ENCODE measurements at places on chromosomes 7 and 10.

- no peak for DNase-seq
Observed at GRCh38 chr7:107453388-107453787, 16.5 kb upstream of the GPR22 start.

GRCh38 chr7:119545118-119545517 lies 727.9 kb upstream of the KCND2 start:
- DNase-seq = no peak

- no peak for DNase-seq
Observed at GRCh38 chr10:103278537-103278823, 1.5 kb downstream of the INA start.

DNA sequence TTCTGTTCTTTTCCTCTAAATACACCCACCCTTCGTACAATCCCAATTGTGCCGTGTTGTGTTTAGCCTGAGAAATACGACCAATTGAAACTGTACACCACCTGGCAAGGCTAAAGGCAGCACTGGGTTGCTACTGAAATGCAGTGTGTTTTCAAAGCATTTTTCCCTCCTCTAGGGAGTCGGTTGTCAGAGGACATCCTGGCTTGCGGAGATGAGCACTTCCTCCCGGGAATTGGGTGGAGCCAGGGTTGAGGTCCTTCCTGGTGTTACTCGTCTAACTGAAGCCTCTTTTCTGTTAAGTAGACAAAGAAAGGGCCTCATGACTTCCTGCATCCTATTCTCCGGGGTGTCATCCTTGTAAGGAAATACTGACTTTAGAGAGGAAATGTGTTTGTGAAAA lies 133.5 kb downstream of the MTPAP start:
- DNase-seq = no peak

GRCh38 chr10:7794251-7795026 lies 6.5 kb downstream of the ATP5F1C start:
- no peak for DNase-seq

DNA sequence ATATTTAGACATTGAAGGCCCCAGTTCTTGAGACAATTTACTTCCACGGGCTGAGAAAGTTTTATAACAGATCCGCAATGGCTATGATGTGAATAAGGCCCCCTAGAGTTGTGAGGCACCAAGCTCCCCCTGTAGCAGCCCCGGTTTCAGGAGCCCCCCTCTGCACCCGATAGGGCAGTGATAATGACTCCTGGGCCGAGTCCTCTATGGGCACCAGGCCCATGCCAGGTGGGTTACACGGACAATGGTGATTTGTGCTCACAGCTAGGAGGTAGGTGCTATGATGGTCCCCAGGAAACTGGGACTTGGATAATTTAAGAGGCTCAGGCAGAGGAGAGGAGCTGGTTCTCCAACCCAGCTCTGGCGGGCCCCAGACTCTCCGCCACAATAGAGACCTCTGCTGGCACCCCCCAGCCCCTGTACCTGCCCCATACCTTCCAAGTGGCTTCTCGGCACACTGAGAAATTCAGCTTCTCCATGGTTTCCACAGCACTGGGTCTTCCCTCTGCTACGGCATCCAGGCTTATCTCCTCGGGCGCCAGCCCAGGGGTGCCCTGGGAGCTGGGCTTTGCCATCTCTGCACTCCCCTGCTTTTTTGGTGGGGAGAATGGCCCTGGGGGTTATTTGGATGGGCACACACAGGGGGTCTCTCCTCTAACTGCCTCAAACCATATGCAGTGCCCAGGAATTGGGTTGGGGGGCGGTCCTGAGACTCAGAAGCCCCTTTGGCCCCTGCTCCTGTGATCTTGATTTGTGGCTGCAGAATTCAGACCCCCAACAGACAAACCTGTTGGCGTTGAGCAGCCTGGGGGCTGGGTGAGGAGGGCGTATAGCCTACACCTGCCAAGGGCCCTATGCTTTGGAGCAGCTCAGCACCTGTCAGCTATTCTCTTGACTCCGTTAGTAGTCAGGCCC lies 12.2 kb upstream of the KCP start:
- DNase-seq = no peak

DNA sequence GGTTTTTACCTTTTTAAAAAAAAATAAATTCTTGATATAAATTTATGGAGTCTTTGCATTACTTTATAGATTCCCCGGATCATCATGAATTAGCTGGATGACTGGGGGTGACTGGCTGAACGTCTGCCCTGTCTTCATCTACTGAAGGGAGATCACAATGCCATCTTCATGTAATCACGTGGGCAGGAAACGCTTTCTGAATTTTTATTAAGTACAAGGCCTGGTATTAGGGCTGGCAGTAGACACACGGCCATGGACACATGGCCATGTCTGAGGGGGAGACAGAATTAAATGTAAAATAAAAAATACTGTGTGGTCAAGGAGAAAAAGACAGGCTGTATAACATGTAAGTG lies 111.2 kb downstream of the VIPR2 start:
- no peak for DNase-seq

- no peak for DNase-seq
Observed at GRCh38 chr10:71237843-71238623, 25.7 kb downstream of the UNC5B start.

- DNase-seq = no peak
Observed at GRCh38 chr10:18875477-18875876, 173.1 kb upstream of the MALRD1 start.

- DNase-seq = no peak
Observed at GRCh38 chr10:33056828-33057596, 99.0 kb upstream of the ITGB1 start.

GRCh38 chr7:90946730-90947501 lies 317.3 kb upstream of the FZD1 start:
- DNase-seq = no peak

DNA sequence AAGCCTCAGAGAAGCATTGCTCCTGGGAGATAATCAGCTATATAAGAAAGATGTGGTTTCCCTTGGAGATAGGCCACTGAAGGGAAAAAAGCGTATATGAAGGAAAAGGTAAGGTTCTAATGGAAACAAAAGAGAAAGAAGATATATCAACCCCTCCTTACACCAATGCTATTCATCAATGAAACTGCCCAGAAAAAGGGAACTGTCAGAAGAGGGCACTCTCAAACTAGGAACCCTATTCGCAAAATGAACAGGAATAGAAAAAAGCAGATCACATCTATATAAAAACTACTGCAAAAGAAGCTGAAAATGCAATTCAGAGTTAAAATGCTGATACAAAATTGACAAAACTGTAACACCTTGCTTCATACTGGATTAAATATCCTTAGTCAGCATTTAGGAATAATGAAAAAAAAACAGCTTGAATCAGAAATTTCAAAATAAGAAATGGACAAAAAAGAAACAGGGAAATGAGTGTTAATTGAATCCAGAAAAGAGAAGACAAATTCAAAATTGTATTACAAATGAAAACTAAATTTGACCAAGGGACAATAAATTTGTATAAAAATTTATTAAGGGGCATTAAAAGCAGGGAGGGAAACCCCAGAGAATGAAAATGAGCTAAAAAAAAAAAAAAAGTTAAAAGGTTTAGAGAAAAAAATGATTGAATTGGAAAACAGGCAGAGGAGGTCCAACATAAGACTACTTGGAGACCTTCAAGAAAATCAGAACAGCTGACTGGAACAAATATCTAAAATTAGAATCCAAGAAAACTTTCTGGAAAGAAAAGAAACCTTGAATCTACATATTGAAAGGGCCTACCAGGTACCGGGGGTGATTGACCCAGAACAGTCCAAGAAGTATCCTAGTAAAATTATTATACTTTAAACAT lies 17.9 kb downstream of the NHLRC2 start:
- no peak for DNase-seq

GRCh38 chr10:98538472-98538871 lies 91.7 kb upstream of the HPS1 start:
- DNase-seq = no peak

- DNase-seq = no peak
Observed at GRCh38 chr7:16693601-16694318, 47.8 kb downstream of the BZW2 start.

DNA sequence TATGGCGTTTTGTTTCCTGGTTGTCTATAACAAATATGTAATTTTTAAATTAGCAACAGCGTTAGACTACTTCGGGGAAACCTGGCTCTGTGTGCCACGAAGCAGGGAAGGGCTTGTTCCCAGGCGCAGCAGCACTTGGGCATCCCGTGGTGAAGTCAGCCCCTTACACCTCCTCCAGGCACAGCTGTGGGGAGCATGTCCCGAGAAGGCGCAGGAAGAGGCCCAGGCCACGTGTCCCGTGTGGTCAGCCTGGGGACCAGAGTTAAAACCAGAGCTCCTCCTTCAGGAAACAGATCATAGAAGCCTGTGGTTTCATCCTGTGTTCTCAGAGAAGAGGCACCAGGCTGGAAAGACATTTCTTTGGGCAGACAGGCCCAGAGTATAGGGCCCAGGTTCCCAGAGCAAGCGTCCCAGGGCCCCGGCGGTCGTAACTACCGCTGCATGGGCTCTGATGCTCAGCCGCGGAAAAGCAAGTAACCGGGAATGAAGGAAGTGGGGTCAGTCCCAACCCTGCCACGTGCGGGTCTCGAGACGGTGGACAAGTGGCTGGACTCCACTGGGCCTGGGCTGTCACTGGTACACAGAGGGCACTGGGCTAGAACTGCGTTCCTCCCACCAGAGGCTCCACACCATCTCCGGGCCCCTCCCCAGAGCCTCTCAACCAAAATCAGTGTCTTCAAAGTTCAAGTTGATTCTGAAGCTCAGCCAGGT lies 7.1 kb downstream of the NUDT1 start:
- DNase-seq = no peak

DNA sequence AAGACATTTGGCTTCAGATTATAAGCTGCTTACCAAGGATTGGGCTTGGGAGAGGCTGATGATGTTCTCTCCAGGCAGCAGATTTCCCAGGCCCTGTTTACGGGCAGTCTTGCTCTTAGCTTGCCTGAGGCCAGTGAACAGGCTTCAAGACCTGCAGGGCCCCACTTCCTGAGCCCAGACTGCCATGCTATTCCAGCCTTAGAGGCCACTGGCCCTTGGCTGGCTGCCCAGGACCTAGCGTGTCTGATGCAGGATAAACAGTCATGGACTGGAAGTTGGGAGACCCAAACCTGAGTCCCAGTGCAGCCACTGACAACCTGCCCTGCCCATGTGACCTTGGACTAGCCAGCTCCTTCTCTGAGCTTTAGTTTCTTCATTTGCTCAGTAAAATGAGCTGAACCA lies 2.9 kb downstream of the PRXL2A start:
- no peak for DNase-seq

DNA sequence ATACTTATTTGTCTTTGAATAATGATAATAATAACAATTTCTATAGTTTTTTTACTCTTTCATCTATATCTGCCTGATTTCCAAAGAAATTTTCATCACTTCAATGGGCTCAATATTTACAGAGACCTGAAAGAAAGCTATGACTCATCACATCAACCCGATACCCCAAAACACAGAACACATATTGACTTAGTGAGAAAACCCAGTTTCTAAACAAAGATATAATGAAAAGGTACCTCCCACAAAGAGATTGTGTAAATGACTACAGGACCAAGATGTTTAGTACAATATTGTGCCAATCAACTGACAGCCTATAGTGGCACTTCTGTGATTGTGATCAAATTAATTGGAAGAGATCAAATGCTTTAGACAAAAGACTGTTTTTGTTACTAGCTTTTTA lies 133.9 kb downstream of the PCDH15 start:
- no peak for DNase-seq

DNA sequence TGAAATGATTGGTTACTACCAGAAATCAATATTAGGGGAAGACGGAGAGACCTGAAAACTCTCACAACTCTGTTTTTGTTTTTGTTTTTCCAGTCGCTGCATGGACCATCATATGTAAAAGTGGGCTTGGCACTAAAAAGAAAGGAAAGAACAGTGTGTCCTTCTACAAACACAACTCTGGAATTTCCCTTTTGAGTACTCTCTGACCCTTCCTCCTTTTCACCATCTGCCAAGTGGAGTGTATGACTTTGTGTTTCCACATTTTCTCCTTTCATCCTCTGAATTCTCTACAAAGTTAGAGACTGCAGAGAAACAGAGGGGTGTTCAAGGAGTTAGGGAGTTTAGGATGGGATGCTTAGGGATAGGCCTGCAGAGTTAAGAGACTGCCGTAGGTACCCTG lies 92.0 kb downstream of the MDFIC start:
- no peak for DNase-seq

- DNase-seq = no peak
Observed at GRCh38 chr10:28948046-28948445, 270.7 kb downstream of the BAMBI start.

- DNase-seq = no peak
Observed at GRCh38 chr10:92946491-92946890, 98.2 kb downstream of the EXOC6 start.

DNA sequence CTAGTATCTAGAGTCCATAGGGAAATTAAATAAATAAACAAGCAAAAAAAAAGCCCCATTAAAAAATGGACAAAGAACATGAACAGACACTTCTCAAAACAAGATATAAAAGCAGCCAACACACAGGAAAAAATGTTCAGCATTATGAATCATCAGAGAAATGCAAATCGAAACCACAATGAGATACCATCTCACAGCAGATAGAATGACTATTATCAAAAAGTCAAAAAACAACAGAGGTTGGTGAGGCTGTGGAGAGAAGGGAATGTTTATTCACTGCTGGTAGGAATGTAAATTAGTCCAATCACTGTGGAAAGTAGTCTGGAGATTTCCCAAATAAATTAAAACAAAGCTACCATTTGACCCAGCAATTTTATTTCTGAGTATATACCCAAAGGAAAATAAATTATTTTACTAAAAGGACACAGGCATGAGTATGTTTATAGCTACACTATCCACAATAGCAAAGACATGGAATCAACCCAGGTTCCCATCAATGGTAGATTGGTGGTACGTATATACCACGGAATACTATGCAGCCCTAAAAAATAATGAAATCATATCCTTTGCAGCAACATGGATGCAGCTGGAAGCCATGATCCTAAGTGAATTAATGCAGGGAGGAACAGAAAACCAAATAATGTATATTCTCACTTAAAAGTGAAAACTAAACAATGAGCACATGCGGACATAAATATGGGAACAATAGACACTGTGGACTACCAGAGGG lies 366.5 kb upstream of the SEMA3C start:
- DNase-seq = no peak

DNA sequence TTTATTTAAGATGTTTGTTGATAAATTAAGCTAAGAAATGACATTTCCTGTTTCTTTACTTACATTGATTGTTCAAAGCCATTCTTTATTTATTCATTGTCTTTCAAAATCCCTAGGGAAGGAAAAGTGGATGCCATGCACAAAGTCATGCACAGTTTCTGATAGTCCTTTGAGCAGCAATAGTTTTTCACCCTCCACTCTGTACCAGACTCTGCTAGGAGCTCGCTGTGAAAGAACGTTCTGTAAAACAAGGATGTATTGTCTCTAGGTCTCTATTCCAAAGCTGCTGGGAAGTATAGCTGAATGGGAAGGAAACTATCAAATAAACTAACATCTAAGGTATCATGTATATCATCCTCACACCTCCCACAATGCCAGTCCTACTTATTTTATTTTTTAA lies 7.8 kb upstream of the NOC3L start:
- DNase-seq = no peak

Measured in stimulated activated CD8-positive, alpha-beta memory T cell treated with anti-CD3 and anti-CD28 coated beads, Interleukin-15, amount 100 ng/mL, for 1 hour (primary cell).